ENCODE measurements at places on chromosomes 12 and 14.

- DNase-seq = no peak
These were observed 68.7 kb downstream of the CCDC91 start for GRCh38 chr12:28258998-28259397.

GRCh38 chr14:90624227-90624626 lies 192.0 kb downstream of the TTC7B start:
- DNase-seq = peak; percentile 49

DNA sequence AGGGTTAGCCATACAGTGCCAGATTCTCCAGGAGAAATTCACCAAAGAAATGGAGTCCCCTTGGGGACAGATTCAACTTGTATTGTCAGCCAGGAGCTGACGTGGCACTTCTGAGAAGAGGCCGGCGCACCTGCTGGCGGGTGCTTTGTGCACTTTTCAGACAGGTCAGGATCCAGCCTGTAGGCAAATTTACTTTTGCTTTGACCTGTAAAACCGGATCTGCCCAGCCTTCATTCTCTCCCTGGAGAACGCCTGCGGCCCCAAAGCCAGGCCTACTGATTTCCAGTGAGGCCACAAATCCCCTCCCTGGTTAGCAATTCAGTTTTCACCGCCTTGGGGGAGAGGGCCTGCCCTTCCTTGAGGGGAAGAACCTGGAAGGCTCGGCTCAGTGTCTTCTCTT lies 17.4 kb downstream of the P2RX4 start:
- no peak for DNase-seq

- DNase-seq = peak; percentile 65
These were observed at the start of gene MUCL1 for GRCh38 chr12:54853933-54854538. TSS of gene MUCL1 (plus strand) at chr12:54854516. CDS start at chr12:54854583, 67 bp downstream.

- no peak for DNase-seq
These were observed 9.6 kb downstream of the BAG5 start for GRCh38 chr14:103552846-103553210.

- DNase-seq = no peak
These were observed 15.6 kb downstream of the ZNF10 start for GRCh38 chr12:133145981-133146380.

DNA sequence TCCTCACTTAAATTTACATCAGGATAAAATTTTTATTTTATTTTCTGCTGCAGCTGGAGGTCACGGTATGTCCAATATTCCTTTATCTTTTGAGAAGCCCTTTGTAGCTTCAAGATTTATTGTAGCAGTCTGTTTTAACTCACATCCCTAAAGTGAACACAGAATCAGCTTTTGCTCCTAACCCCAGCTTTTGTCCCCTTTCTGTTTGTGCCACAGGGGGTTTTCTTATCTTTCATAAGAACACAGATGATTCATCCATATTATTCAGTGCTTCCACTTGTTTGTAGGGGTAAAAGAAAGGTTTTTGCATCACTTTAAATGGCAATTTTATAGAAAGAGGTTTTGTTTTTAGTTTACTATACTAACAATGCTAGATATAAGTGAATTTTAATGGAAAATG lies 21.8 kb upstream of the PIK3C2G start:
- no peak for DNase-seq

DNA sequence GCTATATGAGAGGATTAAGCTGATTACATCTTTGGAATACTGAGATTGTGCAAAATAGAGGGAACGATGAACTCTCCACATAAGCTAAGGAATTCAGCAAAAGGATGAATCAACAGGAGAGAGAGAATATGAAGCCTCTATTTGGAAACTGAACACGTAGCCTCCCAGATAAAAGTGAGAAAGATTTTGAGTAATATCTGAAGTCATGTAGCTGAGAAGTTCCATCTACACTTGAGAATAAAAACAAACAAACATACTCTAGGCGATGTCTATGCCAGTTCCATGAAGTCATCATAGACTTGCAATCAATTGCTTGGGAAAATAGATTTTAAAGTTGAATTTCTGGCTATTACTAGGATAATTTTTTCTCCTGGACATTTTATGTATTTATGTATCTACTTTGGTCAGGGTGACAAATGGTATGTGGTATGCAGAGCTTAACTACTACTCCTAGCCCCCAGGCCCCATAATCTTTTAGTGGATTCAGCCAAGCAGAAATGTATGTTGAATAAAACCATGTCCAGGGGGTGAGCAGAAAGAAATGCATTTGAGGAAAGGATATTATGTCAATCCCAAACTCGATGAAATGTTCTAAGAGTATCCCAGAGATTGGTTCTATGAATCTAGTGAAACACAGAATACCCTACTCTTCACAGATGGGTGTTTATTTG lies 627.4 kb downstream of the DIO2 start:
- peak; percentile 75 for DNase-seq

- DNase-seq = no peak
These were observed 65.7 kb downstream of the DICER1 start for GRCh38 chr14:95091581-95091980.

- no peak for DNase-seq
These were observed 56.2 kb downstream of the NTF3 start for GRCh38 chr12:5487948-5488625.

Data from HS-5 (cell line).